Right ventricle myocardium superior (tissue), 1 donor: ENCODE measurements at places on chromosomes 16 and 17.

DNA sequence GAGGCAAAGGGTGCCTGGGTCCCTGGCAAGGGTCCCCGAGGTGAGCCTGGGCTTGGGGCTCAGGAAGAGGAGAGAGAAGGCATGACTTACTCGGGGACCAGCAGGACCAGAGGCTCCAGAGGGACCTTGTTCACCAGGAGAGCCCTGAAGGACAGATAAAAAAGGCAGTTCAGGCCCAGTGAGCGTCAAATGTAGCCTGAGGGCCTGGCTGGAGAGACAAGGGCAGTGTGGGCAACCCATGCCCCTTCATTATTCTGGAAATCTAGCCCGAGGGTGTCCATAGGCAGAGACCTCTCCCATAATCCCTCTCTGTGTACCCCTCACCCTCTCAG is 14.1 kb downstream of the COL1A1 start:
- DNase-seq, result no peak

DNA sequence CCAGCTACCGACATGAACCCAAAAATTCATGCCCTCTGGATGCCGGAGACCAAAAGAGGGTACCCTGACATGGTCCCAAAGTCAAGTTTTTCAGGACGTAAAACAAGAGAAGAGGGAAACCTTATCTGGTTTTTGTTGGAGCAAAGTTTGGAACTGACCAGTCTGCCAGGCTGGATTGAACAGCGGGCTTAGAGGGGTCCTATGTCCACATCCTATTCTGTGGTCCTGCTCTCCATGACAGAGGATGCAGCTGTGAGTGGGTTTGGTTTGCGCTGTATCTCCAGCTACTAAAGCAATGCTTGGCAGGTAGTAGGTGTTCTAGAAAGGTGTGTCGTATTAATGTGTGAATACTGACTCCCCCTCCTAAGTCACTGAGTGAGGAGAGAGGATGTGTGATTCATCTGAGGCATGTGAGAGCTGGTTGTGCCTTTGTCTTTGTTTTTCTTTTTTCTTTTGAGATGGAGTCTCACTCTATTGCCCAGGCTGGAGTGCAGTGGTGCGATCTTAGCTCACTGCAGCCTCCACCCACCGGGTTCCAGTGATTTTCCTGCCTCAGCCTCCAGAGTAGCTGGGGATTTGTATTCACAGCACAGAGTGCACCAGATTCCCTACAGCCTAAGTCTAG is 31.0 kb downstream of the PMM2 start:
- no peak for DNase-seq

DNA sequence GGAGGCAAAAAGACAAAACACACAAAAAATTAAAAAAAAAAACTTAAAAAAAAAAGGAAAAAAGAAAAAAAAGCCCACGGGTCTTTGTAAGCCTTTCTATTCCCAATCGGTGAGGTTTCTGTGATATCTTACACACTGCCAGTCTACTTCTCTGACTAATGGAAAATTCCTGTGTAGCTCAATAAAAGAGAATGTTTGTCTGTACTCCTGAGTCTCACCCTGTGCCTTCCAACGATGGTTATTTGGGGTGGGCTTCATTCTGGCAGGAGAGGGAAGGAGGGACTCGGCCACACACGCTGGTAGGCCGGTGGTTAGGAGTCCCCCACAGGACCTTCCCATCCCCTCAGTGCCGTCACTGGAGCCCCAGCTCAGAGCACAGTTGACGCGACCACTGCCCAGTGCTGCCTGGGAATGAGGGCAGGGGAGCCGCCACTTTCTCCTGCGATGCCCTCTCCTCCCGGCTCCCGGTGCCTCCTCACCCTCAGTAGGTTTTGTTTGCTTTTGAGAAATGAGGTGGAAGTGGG is 68.0 kb downstream of the AMFR start:
- peak; percentile 41 for DNase-seq

DNA sequence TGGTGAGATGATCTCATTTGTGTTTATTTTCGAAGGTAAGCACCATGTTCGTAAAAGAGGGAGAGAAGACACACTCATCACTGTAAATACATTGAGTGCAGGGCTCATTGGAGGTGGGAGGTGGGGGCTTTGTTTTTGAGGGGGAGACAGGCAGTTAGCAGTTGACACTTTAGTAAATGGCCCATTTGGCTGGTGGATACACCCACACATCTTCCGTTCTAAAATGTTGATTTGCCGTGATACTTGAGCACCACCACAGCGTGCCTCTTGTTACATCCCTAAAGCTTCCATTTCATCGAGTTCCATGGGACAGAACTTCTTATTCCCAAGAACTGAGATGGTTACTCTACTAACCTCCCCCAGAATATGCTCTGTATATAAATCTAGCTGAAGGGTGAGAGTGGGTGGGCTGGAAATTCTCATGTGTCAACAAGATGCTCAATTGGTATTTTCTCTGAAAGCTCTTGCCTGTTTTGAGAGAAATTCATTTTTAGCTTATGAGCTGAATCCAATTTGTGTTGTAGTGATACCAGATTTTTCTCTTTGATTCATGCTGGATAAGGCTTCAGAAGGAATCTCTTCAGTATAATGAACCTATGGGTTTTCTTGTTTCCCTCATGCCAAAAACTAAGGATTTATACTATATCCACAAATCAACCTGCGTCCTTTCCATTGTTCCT is 314.3 kb downstream of the RBFOX1 start:
- no peak for DNase-seq

- peak; percentile 40 for DNase-seq
These were observed 6.2 kb downstream of the COL1A1 start for GRCh38 chr17:50194934-50195865.

GRCh38 chr17:13560935-13561334 is 40.8 kb downstream of the HS3ST3A1 start:
- no peak for DNase-seq

DNA sequence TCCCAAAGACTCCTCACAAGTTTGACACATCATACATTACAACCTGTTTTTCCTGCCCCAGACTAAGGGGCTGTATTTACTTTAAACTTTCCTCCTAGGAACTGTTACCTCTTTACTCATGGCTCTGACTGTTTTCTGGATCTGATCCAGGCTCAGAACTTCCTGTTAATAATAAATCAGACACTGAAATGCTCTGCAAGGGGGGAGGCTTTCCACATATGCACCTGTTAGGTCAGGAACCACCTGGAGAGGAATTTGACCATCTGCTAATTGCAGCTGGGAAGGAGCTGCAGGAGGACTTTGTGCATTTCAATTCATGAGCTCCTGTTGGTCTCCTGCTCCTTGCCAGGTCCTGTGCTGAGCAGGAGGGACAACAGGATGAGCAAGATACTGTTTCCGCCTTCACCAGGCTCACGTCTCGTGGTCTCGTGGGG is 476.9 kb upstream of the CDH5 start:
- DNase-seq, result no peak

DNA sequence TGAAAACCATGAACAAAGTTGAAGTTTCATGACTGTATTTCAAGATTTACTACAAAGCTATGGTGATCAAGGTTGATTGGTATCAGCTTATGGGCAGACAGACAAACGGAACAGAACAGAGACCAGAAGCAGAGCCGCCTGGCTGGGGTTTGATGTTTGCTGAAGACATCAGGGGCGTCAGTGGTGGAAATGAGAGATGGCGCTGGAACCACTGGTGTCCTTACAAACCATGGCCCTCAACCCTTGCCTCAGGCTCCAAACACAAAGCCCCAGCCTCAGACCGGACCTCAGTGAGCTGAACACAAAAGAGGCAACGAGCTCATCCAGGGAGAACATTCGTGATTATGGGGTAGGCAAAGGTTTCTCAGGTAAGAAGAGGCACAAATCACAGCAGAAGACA is 113.0 kb upstream of the METRNL start:
- no peak for DNase-seq

- DNase-seq, result no peak
These were observed 84.2 kb downstream of the SNX29 start for GRCh38 chr16:12060751-12061150.

DNA sequence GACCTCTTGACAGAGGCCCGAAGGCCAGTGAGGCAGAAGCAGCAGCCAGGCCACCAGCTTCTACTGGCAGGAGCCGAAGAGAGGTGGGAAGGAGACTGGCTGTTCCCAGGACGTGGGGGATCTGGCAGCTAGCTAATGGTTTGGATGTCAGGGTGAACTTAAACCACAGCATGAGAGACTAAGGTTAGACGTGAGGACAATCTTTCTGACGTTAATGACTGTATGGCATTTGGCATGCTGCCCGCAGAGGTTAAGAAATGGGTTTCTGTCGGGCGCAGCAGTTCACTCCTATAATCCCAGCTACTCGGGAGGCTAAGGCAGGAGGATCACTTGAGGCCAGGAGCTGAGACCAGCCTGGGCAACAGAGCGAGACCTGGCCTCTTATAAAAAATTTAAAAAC is 6.3 kb upstream of the KRT13 start:
- DNase-seq, result no peak
